ENCODE measurements at places on chromosomes 7 and 10.

GRCh38 chr10:60958892-60959601, 15.1 kb upstream of the RHOBTB1 start:
- DNase-seq, result no peak

GRCh38 chr10:71246591-71247413, 34.4 kb downstream of the UNC5B start:
- no peak for DNase-seq

- DNase-seq, result no peak
Observed at GRCh38 chr10:19168584-19168983, 120.0 kb downstream of the MALRD1 start.

DNA sequence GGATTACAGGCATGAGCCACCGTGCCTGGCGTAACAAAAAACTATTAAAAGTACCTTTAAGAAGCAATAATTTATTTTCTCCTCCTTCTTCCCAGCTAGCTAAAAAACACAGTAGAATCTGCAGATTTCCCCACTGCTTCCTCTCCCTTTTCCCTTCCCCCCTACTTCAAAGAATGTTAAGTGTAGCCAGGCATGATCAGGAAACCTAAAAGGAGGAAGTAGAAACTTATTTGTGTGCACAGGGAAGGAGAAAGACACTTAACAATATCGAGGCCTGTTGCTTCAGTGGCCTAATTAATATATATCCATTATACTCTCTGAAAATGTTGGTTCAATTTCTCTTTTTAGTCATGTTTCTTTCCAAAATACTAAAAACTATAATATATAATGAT, 127.7 kb downstream of the NRBF2 start:
- no peak for DNase-seq

DNA sequence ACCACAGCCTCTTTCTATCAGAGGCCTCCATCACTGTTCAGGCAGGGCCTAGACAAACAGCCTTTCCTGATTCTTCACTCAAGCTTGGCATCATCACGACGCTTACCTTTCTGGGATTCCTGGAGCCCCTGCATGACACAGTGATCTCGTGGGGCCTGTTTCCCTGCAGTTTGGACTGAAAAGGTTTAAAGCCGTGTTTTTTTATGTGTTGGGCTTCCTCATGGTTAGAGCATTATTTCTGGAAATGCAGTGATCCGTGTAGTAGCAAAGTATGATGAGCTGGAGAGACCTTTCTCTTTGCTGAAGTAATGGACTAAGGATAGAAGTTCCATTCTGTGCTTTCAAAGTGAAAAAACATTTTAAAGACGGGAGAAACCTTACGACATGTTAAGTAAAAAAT, 169.1 kb downstream of the BMPER start:
- DNase-seq, result no peak

- DNase-seq, result no peak
Observed at GRCh38 chr7:8035192-8035591, 66.6 kb downstream of the GLCCI1 start.

GRCh38 chr7:157575777-157576176, 239.0 kb downstream of the DNAJB6 start:
- DNase-seq, result no peak

- DNase-seq, result peak; percentile 24
Observed at GRCh38 chr7:142800699-142801260, 30.0 kb downstream of the PRSS2 start.

DNA sequence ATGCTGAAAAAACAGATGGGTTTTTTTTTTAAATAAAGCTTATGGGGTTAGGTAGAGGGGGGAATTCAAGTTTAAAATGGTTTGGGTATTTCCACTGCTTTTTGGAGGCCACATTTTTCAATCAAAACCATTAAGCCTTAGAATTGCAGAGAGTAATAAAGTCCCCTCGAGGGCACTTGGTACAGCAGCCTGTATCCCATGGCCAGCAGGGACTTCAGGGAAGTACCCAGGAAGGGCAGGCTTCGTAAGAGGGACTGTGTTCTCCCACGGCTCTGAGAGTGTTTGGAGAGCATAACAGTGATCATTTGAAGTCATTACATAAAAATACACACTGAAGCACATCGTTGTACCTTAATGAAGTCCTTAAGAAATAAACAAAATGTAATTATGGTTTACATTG, 432.7 kb downstream of the DPP6 start:
- no peak for DNase-seq

DNA sequence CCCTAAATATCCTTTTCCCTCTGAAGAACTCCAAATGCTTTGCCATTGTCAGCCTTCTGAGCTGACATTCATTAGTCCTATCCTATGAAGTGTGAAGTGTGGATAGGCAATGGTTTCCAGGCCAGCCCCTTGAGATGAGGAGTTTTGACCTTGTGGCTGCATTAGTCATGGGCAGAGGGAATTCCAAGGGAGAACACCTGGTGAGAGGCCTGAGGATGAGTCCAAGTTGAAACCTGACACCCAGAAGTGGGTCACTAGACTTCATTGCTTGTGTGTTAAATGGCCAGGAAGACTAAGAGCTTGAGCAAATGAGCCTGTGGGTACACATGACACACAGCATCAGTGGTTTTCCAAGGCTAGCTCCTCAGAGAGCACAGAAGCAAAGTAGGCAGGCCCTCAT, 260.8 kb downstream of the SKAP2 start:
- no peak for DNase-seq

- no peak for DNase-seq
Observed at GRCh38 chr10:19659920-19660655, 156.1 kb upstream of the PLXDC2 start.

GRCh38 chr7:34165927-34166550, 260.7 kb downstream of the BMPER start:
- no peak for DNase-seq

- no peak for DNase-seq
Observed at GRCh38 chr7:128849804-128850490, 12.7 kb upstream of the ATP6V1F start.

DNA sequence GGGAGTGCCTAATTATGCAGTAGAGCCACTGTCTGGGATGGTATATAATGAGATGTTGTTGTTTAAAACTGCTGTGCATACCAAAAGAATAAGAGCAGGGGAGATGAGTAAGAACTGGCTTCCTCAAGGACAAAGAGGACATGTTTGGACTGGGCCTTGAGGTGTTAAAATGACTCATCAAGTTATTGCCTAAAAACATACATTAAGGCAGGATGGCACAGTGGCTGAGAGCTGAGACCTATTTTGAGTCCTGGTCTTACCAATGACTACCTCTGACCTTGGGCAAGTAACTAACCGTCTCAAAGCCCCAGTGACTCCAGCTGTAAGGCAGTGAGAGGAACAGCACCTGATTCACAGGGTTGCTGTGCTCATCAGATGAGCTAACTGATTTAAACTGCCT, 71.1 kb downstream of the CFAP58 start:
- no peak for DNase-seq

DNA sequence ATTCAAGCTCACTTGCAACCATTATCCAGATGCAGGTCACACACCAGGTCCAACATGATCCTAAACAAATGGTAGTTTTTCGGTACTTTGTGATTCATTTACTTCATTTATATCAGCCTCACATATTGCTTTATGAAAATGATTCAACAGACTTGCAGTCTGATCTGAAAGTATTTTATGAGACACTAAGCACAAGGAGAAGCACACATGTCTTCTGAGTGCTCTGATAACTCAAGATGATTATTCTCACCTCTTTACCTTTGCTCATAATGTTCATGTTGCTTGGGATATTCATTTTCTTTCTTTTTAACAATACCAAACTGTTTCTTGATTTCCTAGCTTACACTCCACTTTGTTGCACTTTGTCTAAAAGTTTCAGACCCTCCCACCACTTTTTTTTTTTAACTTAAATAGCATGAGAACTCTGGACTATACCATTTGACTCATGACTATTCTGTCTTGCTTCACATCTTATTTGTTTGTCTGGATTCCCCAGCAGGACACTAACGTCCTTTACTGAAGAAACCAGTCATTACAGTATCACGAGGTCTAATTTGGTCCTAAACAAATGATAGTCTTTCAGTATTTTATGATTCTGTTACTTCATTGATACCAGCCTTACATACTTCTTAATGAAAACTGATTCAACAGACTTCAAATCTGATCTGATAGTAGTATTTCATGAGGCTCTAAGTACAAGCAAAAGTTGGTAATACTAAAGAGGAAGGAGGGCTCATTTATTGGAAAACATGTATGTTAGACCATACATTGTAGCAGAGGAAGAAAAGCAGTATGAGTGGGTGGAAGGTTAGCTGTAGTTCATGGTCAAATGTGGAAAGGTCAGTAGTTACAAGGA, 171.8 kb upstream of the AHR start:
- no peak for DNase-seq

- no peak for DNase-seq
Observed at GRCh38 chr7:157513162-157513621, 176.4 kb downstream of the DNAJB6 start.

- no peak for DNase-seq
Observed at GRCh38 chr10:13352519-13352918, 4.4 kb upstream of the SEPHS1 start.

- DNase-seq, result no peak
Observed at GRCh38 chr10:73765066-73765465, 16.8 kb upstream of the CHCHD1 start.

DNA sequence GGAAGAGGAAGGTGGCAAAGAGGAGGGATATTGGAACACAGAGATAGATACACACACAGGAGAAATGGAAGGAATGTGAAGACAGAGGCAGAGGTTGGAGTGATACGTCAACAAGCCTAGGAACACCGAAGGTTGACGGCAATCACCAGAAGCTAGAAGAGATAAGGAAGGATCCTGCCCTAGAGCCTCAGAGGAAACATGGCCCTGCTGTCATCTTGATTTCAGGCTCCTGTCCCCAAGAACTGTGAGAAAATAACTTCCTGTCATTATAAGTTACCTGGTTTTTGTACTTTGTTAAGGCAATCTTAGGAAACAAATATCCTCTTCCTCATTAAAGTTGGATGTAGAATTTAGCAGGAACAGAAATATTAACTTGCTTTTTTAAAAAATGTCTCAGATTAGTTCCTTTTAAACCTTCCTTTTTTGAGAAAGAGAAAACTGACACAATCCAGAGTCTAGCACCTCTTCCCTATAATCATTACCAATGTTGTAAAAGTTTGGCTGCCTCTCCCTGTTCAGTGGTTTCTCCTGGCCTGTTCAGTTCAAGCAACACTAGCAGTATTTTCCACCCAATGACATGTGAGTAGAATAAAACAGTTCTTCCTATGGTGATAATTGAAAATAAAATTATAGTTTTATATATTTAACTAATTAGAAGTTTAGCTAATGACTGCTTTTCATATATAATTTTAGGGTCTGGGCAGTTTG, 28.8 kb upstream of the GNAI1 start:
- DNase-seq, result no peak

DNA sequence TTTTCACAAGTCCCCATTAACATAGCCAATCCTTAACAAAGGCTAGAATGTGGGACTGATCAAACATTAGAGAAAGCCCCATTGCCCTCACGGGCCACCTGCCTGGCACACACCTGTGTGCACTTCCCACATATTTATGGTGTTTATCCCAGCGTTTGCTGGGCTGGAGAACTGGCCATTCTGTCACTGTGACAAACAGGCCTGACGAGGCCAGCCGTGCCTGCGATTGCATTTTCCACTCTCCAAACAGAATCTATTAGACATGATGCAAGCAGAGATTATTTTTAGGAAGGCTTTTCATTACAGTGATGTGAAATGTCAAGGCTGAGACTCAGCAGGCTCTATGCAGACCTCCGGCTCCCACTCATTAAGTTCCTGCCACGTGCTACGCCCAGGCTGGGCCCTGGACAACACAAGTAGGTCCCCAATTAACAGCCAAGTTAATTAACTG, 20.4 kb downstream of the PTPRN2 start:
- no peak for DNase-seq

DNA sequence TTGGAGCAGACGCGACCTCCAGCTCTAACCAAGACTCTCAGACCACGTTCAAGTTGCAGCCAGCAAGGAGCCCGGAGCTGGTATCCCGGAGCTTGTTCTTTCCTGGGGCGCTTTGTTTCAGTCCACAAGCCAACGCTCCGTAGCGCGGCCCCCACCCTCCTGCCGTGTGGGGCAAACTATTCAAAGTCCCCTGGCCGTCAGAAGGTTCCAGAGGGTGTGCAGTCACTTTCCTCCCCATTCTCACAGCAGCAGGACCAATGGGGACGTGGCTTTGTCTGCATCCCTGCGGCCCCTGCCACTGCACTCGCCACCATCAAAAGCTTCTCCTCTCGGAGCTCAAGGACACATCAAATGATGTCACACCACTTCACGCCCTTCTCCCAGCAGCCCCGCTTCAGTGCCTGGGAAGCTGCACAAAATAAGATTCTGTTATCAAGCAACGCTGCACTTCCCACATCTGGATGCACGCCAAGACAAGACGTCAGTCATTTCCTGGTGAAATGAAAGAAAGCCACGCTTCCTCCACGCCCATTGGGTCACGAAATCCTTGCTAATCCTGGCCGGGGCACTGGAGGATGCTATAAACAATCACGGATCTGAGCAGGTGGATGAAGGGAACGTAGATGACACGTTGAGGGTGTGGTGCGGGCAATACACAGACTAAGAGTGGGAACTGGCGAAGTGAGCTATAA, 348.2 kb downstream of the PTPRN2 start:
- DNase-seq, result no peak

DNA sequence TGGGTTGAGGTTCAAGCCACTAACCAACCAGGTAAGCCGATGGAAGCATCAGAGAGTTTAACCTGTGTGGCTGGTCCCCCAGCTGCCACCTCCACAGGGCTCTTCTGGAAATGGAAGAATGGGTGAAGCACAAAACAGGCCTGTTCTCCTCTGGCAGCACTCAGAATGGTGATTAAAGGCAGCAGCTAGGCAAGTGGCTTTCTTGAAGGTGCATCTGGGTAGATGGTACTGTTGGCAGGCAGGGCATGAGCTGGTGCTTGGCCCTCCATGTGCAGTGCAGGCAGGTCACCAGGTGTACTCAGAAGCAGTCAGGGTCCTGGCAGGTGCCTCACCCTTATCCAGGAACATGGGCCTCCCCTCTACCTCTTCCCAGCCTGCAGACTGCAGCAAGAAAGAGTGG, 11.5 kb downstream of the AKR1E2 start:
- DNase-seq, result no peak

DNA sequence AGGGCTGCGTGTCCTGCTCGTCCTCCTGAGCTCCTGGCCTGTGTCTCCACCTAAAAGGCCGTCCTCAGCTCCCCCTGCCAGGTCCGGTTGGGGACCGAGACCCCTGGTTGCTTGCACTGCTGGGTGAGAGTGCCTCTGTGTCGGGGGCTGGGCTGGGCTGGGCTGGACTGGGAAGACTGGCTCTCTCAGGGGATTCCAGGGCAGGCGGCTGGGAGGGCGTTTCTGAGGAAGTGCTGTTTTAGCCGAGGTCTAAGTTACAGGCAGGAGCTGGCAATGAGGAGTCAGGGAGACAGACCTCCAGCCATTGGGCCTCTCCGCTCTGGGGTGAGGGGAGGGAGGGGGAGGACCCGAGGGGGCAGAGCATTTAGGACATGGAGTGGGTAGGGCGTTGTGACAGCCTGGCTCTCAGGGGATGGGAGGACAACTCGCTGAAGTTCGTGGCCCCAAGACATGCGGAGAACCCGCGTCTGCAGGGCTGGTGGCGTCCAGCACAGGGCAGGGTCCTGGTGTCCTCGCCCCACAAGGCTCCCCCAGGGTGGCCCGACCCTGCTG, 20.9 kb downstream of the FOXK1 start:
- no peak for DNase-seq

- DNase-seq, result no peak
Observed at GRCh38 chr10:113113918-113114317, 163.9 kb downstream of the TCF7L2 start.

GRCh38 chr10:82089327-82089726, 214.3 kb downstream of the NRG3 start:
- DNase-seq, result no peak

GRCh38 chr10:1380088-1380671, 324.0 kb downstream of the WDR37 start:
- DNase-seq, result no peak

GRCh38 chr7:81949306-81949705, 179.5 kb upstream of the HGF start:
- no peak for DNase-seq
